PC-3 (cell line): ENCODE measurements at places on chromosomes 11 and 22. TPM values are rescaled to one million over a fixed set of nuclear protein-coding genes. Genes with fewer than 3 reads are reported as not detected.

GRCh38 chr11:130077671-130078070 lies 8.0 kb downstream of the APLP2 start:
- no peaks in the 10 kb centered on the region for H3K27me3 ChIP-seq
- H3K36me3 ChIP-seq: no peaks in the 10 kb centered on the region
- DNase-seq: no peak
- peaks cover 4% of the 10 kb centered on the region; the same call in 1 of the 2 replicates for H3K4me1 ChIP-seq
- H3K27ac ChIP-seq: no peak overlapping the region

- H3K4me3 ChIP-seq: no peak overlapping the region
- no peaks in the 10 kb centered on the region for H3K36me3 ChIP-seq
Observed at GRCh38 chr11:125968354-125968753, 22.5 kb downstream of the VSIG10L2 start.

GLYAT gene
- total RNA-seq: not detected in 2 replicates

PATE4 gene
- not detected in 2 replicates for total RNA-seq

DNA sequence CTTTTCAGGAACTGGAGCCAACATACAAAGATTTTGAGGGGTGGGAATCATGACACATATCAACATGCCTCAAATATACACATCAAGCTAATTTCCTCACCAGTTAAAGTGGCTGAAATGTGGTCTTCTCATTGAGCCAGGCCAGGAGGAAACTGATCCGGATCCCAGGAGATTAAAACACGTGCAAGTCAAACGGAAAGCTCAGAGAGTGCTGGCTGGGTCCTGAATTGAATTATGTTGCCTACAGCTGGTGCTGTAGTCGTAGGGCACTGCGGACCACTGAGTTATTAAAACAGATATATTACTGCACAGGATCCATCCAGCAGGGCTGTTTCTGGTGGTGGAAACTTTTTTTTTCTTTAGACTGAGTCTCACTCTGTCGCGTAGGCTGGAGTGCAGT lies 14.1 kb upstream of the WNT7B start:
- H3K4me1 ChIP-seq: 0 out of 2 replicates have a peak, but pooled peaks cover 3% of the 10 kb centered on the region
- H3K36me3 ChIP-seq: no peaks in the 10 kb centered on the region; the same call in 1 of the 2 replicates
- no peak overlapping the region for H3K4me3 ChIP-seq
- H3K27me3 ChIP-seq: no peaks in the 10 kb centered on the region
- H3K27ac ChIP-seq: no peak overlapping the region
- no peak for DNase-seq

PHOX2A gene
- not detected in 2 replicates for total RNA-seq

- H3K27ac ChIP-seq: no peak overlapping the region
- H3K4me3 ChIP-seq: no peak overlapping the region
- H3K36me3 ChIP-seq: no peaks in the 10 kb centered on the region
- peaks cover 31% of the 10 kb centered on the region for H3K27me3 ChIP-seq
- DNase-seq: no peak
Observed at GRCh38 chr11:17633987-17634775, 85.2 kb upstream of the MYOD1 start.

RFPL2 gene
- not detected in 2 replicates for total RNA-seq

GRCh38 chr22:26740253-26740652 lies 82.9 kb downstream of the MIAT start:
- H3K27me3 ChIP-seq: no peaks in the 10 kb centered on the region
- DNase-seq: no peak
- H3K4me3 ChIP-seq: no peak overlapping the region
- H3K4me1 ChIP-seq: peaks cover 6% of the 10 kb centered on the region

DNA sequence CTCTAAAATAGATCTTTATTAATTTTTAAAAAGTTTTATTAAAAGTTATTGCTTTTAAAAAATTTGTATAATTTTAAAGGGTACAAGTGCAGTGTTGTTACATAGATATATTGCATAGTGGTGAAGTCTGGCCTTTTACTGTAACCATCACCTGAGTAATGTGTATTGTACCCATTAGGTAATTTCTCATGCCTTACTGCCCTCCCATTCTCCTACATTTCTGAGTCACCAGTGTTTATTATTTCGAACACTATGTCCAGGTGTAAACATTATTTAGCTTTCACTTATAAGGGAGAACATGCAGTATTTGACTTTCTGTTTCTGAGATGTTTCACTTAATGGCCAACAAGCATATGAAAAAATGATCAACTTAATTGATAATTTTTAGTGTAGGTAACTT lies 2.3 kb downstream of the OR51G1 start:
- no peak for DNase-seq
- no peaks in the 10 kb centered on the region for H3K4me1 ChIP-seq
- H3K27me3 ChIP-seq: no peaks in the 10 kb centered on the region
- H3K4me3 ChIP-seq: no peak overlapping the region
- no peak overlapping the region for H3K27ac ChIP-seq
- H3K36me3 ChIP-seq: no peaks in the 10 kb centered on the region

TTC38 gene
- total RNA-seq: 26.8 and 41.4 TPM in 2 replicates

DNA sequence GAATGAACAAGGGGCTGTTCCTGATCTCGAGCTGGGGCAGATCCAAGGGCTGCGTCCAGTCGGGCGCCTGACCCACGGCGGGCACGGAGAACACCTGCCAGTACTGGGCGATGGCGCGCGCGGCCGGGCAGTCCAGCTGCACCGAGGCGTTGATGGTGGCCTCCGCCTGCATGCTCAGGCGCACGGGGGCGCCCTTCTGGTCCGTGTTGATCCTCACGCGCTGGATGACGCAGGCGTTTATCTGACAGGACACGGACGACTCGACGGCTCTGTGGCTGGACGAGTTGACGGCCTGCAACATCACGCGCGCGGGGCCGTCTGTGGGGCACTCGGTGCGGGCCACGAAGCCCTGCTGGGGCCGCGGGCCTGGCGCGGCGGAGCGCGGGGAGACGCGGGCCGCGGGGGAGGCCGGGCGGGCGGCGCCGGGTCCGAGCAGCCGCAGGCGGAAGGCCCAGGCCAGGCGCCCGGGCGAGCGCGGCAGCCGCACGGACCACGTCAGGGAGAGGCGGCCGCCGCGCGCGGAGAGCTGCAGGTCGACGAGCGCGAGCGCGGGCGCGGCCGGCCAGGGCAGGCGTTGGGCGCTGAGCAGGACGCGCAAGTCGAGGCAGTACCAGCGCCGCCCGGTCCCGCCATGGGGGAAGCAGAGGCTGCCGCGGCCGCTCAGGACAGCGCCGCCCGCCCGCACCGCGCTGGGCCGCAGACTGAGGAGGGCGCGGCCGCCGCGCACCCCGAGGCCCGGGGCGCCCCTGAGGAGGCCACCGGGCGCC lies 511 bp downstream of the PKDREJ start:
- H3K27me3 ChIP-seq: no peaks in the 10 kb centered on the region
- no peak overlapping the region for H3K27ac ChIP-seq
- no peaks in the 10 kb centered on the region for H3K36me3 ChIP-seq
- no peak for DNase-seq

DNA sequence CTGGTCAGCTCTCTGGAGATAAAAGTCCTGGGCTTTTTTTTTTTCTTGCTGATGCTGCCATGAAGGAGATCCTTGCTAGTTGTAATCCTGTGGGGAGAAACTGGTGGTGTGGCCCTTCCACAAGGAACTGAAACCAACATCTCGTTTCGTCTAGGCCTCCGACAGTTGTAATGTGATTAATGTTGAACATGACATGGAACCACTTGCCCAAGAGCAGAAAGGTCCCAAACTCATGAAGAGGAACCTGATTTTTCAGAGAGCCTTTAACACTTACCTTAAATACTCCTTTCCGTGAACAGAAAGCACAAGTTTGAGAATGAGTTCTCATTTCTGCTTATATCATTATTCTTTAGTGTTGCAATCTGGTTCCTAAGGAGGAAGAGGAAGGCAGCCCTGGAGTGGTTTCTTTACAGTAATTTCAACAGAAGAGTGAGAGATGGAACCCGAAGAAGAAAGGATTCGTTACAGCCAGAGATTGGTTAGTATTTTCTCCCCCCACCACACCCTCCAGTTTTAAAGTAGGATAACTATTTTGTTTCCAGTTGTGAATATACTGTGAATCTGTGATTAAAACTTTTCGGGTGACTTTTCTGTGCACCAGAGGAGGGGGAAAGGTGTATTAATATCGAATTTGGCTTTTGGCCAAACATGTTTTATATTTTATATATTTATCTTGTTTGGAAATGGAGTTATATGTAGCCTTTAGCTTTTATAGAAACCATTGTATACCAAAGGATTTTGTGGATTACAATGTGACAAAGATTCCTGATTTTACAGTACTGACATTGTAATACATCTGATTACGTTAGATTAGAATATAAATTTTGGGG lies 2.0 kb downstream of the KDM2A start:
- H3K4me1 ChIP-seq: peaks cover 6% of the 10 kb centered on the region; the same call in 1 of the 2 replicates
- H3K36me3 ChIP-seq: peaks cover 5% of the 10 kb centered on the region; the same call in 1 of the 2 replicates
- H3K4me3 ChIP-seq: peak overlapping the region; percentile 97
- DNase-seq: peak; percentile 43
